ENCODE measurements at places on chromosomes 2 and 18. TPM values are rescaled to one million over a fixed set of nuclear protein-coding genes. Genes with fewer than 3 reads are reported as not detected.

Gene LRRTM1
- 1.4 TPM for total RNA-seq

- DNase-seq = no peak
Measured at GRCh38 chr2:152431370-152432098, 96.6 kb downstream of the FMNL2 start.

DNA sequence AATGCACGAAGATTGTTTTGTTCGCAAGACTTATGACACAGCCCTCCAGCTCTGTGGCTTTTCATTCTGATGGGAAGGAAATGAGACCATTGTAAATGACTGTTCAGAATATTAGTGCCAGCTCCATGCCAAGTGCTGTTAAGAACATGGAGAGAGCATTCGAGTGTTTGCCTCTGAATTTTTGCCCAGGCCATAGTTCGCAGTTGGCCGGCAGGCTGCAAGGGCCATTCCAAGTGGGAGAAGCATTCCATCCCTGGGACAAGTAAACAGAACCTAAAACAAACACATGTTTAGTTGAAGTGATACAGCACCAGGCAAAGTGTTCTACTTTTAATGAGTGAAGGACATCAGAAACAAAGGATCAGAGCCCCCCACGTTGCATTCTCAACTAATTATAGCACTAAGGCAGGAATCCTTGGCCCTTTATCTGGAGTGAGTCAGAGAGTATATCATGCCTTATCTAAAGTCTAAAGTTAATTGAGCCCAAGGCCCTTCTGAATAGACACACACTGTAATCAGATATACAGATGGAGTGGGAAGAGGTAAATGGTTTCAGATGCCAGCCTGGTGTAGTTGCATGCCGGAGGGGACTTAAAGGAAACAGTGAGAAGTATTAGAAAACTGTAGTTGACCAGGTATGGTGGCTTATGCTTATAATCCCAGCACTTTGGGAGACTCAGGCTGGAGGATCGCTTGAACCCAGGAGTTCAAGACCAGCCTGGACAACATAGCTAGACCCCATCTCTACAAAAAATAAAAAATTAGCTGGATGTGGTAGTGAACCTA is 53.3 kb downstream of the NEDD4L start:
- DNase-seq = peak; percentile 7

GRCh38 chr2:118102433-118103082 is 14.3 kb downstream of the INSIG2 start:
- no peak for DNase-seq

DNA sequence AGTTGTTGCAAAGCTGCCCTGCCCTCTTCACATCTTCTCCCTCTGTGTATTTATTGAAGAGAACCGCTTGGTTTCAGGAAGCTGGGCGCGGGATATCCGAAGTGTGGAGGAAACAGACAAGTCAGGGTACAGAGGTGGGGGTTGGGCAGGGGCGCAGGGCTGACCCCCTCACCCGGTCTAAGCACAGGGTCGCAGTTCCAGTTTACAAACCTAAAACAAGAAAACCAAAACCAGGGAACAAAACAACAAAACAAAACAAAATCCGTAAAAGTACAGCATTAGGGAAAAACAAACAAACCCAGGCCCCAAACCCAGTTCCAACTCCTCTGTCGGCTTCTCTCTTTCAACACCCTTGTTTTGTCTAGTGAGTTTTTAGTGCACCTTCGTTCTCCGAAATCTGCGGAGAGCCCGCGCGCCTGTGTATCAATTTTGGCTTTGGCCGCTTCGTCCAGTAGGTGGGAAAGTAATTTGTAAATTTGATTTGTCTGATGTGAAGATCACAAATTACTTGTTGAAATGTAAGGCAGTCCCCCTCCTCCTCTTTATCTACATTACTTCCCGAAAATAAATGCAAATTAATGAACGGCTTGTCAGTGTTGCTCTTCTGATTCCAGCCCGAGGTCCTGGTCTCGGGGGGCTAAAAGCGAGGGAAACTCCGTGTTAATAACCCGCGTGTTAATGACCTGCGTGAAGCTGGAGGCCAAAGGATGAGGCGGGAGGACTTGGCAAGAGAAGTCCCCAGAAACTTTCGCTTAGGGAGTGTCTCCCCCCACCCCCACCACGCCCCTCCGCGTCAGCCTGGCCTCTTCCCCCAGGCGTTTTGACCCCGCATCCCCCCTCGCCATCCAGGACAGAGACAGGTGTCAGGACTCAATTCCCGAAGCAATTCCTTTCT is 6.9 kb downstream of the OTX1 start:
- no peak for DNase-seq

Gene VWA3B
- total RNA-seq = 6.7 TPM

Gene SFTPB
- 1.7 TPM for total RNA-seq

Gene VAMP5
- total RNA-seq = 20.0 TPM

- DNase-seq = peak; percentile 14
Measured at GRCh38 chr2:24793761-24794435, 673 bp downstream of the CENPO start.

GRCh38 chr2:190841707-190842505 is 38.7 kb upstream of the GLS start:
- DNase-seq = peak; percentile 22

DNA sequence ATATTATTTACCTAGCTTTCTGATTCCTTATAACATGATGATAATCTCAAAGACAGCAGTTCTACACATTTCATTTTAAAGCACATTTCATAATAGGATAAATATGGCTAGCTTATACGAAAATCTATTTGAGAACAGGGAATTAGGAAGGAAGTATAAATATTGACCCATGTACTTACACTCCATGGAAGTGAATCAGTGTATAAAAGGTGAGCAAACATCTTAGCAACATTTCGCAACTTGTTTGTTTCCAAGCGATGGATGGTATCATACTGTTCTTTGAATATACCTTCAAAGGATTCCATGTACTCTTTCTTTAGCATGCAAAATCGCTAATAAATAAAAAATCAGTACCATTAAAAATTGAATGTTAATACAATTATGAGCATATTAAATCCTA is 53.1 kb downstream of the CWC22 start:
- DNase-seq = no peak

DNA sequence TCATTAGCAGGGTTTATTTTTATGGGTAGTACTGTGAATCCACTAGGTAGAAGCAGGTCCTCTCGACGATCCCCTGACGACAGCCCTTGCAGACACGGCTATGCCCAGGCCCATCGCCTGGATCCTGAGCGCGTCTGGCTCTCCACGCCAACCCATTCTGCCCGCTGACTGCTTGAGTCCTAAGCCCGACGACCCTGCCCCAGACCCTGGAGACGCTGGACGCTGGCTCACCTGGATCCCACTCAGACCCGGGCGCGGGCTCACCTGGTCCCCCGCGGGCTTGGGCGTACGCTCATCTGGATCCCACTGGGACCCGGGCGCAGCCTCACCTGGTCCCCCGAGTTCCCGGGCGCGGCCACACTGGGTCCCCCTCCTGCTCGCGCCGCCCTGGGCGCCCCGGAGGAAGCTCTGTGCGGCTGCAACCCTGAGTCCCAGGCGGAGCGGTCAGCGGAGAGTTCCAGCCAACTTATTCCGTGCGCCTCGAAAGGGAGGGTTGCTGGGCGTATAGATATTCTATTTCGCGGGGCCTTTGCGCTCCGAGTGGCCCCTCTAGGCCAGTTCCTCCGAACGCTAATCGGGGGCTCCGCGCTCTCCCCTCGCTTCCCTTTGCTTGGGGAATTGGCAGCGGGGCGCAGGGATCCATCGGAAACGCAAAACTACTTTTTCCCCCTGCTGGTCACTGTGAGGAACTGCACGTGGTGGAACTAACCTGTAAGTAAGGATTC is 22.4 kb upstream of the RMP24 start:
- DNase-seq = peak; percentile 69

DNA sequence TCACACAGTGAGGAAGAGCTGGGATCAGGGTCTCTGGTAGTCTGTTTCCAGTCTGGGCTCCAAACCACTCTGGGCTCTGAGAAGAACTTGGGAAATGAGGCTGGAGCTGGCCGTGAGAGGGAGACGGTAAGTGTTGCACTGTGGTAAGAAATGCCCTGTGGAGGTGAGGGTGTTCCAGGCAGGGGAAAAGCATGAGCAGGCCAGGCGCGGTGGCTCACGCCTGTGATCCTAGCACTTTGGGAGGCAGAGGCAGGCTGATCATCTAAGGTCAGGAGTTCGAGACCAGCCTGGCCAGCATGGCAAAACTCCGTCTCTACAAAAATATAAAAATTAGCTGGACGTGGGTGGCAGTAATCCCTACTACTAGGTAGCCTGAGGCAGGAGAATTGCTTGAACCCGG is 14.3 kb upstream of the DES start:
- DNase-seq = no peak

DNA sequence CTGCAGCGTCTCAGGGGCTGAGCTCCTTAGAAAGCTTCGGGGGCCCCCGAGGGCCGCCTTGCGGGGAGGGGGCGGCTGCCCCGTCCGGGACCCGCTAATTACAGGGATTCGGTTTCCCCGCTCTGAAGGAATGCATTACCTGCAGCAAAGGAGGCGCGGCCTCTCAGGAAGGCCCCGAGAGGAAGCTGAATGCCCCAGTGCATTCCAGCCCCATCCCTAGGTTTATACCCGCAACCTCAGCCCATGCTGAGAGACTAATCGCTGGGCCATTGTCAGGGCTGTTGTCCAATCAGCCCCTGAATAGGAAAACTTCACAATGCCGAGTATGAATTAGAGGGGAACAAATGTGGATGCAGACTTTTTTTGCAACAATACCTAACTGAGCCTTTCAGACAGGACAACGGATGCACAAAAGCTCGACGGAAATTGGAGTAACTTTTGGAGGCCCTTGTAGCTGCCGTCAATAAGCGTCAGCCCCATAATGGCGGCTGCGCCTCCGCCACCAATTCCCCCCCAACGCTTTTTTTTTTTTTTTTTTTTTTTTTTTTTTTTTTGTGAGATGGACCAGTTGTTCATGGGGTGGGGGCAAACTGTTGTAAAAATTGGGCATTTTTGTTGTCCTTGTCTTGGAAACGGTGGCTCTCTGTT is 138.6 kb upstream of the SIX3 start:
- DNase-seq = no peak

- no peak for DNase-seq
Measured at GRCh38 chr18:13603304-13604019, 122.9 kb downstream of the FAM210A start.

Data from umbilical cord (tissue), 2 donors.